ENCODE measurements at places on chromosomes 11 and 22.

GRCh38 chr22:26394777-26395176, 34.3 kb upstream of the ASPHD2 start:
- no peak for DNase-seq
- no peak overlapping the region for H3K4me3 ChIP-seq
- H3K27me3 ChIP-seq, result peaks cover 5% of the 10 kb centered on the region
- no peak overlapping the region for H3K27ac ChIP-seq
- no peaks in the 10 kb centered on the region for H3K36me3 ChIP-seq

- peaks cover 3% of the 10 kb centered on the region for H3K27me3 ChIP-seq
- peak; percentile 43 for DNase-seq
- H3K36me3 ChIP-seq, result peaks cover 39% of the 10 kb centered on the region
- peak overlapping the region; percentile 95 for H3K27ac ChIP-seq
- peaks cover 62% of the 10 kb centered on the region for H3K4me1 ChIP-seq
Measured at GRCh38 chr11:35029979-35030682, 108.8 kb upstream of the CD44 start.

DNA sequence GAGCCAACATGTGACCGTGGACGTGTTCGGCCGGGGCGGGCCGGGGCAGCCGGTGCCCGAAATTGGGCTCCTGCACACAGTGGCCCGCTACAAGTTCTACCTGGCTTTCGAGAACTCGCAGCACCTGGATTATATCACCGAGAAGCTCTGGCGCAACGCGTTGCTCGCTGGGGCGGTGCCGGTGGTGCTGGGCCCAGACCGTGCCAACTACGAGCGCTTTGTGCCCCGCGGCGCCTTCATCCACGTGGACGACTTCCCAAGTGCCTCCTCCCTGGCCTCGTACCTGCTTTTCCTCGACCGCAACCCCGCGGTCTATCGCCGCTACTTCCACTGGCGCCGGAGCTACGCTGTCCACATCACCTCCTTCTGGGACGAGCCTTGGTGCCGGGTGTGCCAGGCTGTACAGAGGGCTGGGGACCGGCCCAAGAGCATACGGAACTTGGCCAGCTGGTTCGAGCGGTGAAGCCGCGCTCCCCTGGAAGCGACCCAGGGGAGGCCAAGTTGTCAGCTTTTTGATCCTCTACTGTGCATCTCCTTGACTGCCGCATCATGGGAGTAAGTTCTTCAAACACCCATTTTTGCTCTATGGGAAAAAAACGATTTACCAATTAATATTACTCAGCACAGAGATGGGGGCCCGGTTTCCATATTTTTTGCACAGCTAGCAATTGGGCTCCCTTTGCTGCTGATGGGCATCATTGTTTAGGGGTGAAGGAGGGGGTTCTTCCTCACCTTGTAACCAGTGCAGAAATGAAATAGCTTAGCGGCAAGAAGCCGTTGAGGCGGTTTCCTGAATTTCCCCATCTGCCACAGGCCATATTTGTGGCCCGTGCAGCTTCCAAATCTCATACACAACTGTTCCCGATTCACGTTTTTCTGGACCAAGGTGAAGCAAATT, 1.8 kb downstream of the FUT4 start:
- peak overlapping the region; percentile 99 for H3K4me3 ChIP-seq
- H3K27ac ChIP-seq, result peak overlapping the region; percentile 55
- no peak for DNase-seq
- H3K4me1 ChIP-seq, result peaks cover 51% of the 10 kb centered on the region

DNA sequence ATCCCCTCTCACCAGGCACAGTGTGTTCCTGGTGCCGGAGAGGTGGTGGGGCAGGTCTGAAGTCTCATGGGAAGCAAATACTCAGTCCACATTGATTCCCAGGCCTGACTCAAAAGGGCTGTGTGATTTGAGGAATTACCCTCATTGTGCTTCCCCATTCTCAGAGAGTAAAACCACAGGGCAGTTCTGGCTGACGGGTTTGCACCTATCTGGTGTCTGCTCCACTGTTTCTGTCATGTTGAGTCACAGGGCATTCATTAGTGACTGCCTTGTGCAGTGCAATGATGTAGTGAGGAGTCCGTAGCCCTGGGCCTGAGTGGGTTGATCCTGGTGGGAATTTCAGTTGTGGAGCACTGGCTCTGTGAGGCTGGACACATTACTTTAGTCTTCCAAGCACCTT, 85.2 kb upstream of the ARHGAP20 start:
- H3K4me1 ChIP-seq, result no peaks in the 10 kb centered on the region
- H3K36me3 ChIP-seq, result no peaks in the 10 kb centered on the region
- H3K27me3 ChIP-seq, result no peaks in the 10 kb centered on the region
- H3K27ac ChIP-seq, result no peak overlapping the region
- DNase-seq, result no peak

DNA sequence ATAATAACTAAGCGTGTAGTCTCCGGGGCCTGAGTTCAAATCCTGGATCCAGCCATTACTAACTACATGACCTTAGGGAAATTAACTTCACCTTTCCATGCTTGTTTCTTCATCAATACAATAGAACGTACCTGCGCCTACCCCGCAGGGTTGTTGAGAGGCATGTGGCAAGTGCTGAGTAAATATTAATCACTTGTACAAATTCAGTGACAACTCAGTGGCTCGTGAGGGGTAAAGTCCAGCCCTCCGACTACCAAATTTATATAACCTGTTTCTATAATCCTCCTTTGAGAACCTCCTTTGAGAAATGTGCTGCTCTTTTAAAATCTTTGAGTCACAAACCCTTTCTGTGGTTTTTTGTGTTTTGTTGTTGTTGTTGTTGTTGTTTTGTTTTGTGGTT, 49.8 kb downstream of the FEZ1 start:
- H3K36me3 ChIP-seq, result no peaks in the 10 kb centered on the region
- H3K4me1 ChIP-seq, result peaks cover under 1% of the 10 kb centered on the region
- no peak overlapping the region for H3K27ac ChIP-seq
- no peak overlapping the region for H3K4me3 ChIP-seq
- H3K27me3 ChIP-seq, result peaks cover 10% of the 10 kb centered on the region
- DNase-seq, result no peak

DNA sequence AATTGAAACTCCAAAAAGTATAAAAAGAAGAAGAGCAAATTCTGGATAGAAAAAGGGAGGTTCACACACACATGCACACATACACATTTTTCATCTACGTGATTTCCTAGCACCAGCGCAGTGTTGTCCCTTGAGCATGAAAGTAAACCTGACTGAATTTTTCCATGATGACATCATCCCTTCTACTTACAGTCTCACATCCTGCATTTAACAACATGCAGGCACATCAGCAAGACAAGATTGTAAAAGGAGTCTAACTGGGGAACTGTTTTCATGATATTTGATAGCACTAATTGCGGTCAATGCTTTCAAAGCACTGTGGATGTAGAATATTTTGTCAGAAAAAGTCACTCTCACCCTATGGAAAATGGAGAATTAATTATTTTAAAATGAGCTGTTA, 36.6 kb downstream of the GAS2 start:
- H3K4me1 ChIP-seq, result no peaks in the 10 kb centered on the region
- no peak overlapping the region for H3K4me3 ChIP-seq
- DNase-seq, result no peak
- no peak overlapping the region for H3K27ac ChIP-seq

DNA sequence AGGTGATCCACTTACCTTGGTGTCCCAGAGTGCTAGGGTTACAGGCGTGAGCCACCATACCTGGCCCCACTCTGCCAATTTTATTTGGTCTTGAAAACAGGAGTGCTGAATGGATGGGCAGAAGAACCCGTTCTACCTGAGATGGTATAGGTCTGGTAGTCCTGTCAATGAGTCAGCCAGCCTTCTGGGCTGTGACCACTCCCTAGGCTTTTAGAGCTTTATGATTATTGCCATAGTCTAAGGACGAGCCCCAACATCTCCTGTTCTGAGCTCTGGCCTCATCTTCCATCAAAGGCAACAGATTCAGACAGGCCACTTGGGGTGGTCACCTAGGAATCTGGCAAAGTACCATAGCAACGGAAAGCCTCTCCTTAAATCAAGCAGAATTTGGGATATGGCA, 11.5 kb downstream of the ZDHHC5 start:
- H3K27me3 ChIP-seq, result no peaks in the 10 kb centered on the region
- peak overlapping the region; percentile 76 for H3K27ac ChIP-seq
- DNase-seq, result no peak

DNA sequence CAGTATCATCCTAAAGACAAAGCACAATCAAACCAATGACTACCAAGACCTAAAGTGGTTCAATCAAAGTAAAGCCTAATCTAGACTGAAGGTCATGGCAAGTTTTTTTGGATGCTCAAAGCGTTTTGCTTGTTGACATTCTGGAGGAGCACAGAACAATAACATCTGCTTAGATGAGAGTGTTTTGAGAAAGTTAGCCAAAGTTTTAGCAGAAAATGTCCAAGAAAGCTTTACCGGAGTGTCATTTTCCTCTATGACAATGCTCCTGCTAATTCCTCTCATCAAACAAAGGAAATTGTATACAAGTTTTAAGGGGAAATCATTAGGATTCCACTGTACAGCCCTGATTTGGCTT, 256.9 kb upstream of the FAT3 start:
- no peaks in the 10 kb centered on the region for H3K4me1 ChIP-seq
- H3K27ac ChIP-seq, result no peak overlapping the region
- DNase-seq, result no peak
- H3K4me3 ChIP-seq, result no peak overlapping the region

GRCh38 chr11:72553706-72554105, 119.4 kb upstream of the CLPB start:
- H3K27ac ChIP-seq, result no peak overlapping the region
- H3K4me1 ChIP-seq, result peaks cover 15% of the 10 kb centered on the region
- peak; percentile 58 for DNase-seq
- no peaks in the 10 kb centered on the region for H3K36me3 ChIP-seq
- H3K27me3 ChIP-seq, result peaks cover 25% of the 10 kb centered on the region

DNA sequence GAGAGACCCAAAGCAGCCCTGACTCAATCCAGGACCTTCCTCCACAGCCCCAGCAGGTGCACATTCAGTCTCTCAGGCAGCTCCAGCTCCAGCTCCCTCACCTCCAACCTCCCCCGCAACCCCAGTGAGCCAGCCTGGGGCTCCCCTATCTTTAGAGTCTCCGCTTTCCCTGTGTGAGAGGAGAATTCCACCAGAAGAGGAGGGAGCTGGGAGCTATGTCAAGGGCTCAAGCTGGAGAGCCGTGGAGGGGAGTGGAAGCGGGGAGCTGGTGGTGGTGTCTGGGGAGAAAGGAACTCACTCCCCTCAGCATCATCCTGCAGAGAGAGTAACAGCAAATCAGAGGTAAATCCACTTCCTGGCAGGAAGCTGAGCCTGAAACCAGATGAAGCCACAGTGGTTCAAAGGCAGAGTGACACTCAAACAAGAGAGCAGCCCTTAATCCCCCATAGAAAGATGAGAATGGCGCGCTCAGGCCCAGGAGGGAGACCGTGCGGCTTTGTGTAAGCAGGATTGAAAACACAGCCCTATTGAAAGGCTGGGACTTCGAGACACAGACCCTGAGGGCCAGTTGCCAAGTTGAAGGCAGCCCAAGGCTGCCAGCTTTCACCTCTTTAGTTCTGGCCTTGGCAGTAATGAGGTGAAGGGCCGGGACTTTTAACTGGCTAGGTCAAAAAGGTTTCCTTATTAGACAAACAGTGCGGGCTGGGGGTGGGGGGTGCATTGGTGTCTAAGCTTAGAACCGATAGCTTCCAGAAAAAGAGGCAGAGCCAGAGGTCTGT, 21.4 kb upstream of the CDON start:
- peak; percentile 59 for DNase-seq
- H3K36me3 ChIP-seq, result no peaks in the 10 kb centered on the region
- peaks cover 20% of the 10 kb centered on the region for H3K4me1 ChIP-seq
- no peaks in the 10 kb centered on the region for H3K27me3 ChIP-seq

DNA sequence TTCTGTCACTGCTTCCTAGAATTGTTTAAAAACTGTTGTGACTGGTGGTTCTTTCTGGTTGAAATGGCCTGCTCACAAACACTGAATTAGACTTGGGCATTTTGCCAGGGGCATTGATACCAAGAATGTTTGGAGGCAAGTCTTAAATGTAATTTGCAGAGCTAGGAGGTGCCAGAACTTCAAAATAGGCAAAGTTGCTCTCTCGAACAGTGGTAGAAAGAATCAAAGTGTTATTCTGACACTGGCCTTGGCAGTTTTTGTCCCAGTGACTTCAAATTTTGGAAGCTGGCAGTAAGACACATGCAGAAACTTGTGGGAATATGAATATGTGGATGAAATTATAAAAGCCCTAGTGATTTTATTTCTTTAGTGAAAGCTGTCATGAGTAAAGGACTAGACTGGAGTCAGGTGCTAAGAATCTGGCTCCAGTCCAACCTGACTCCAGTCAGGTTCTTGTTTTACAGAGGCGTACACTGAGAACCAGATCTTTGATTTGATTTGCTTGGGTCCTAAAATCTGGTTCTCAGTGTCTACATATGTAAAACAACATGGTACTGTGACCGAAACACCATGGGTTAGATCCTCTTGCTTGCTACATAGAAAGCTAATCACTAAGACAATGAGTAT, 20.9 kb downstream of the SVIP start:
- no peaks in the 10 kb centered on the region for H3K4me1 ChIP-seq
- no peak overlapping the region for H3K4me3 ChIP-seq
- H3K27me3 ChIP-seq, result no peaks in the 10 kb centered on the region
- no peak for DNase-seq
- no peaks in the 10 kb centered on the region for H3K36me3 ChIP-seq
- no peak overlapping the region for H3K27ac ChIP-seq

GRCh38 chr11:118633319-118633690, 25.9 kb downstream of the PHLDB1 start:
- H3K36me3 ChIP-seq, result no peaks in the 10 kb centered on the region
- no peak overlapping the region for H3K27ac ChIP-seq
- DNase-seq, result no peak
- no peaks in the 10 kb centered on the region for H3K4me1 ChIP-seq
- H3K27me3 ChIP-seq, result peaks cover 2% of the 10 kb centered on the region

- no peaks in the 10 kb centered on the region for H3K4me1 ChIP-seq
- no peak for DNase-seq
- no peaks in the 10 kb centered on the region for H3K36me3 ChIP-seq
Measured at GRCh38 chr11:126920833-126921232, 79.7 kb downstream of the KIRREL3 start.

DNA sequence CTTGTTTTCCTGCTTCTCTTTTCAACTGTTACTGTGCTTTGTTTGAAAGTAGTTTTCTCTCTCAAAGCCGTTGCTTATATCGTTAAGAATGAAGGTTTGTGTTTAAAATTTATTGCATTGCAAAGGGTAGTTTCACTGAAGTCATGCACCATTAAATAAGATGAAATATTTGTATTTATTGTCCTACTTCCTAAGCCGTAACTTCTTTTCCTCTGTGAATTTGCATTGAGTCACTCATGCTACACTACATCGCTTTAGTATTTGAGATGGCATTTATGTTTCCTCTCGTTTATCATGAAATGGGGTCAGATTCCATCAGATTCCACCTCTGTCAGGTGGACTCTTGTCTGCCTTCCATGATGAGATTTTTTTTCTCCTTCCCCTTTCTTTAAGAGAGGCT, 65.8 kb upstream of the RASSF10 start:
- H3K4me1 ChIP-seq, result no peaks in the 10 kb centered on the region
- H3K27ac ChIP-seq, result no peak overlapping the region
- no peak overlapping the region for H3K4me3 ChIP-seq
- no peak for DNase-seq
- H3K27me3 ChIP-seq, result peaks cover 17% of the 10 kb centered on the region
- no peaks in the 10 kb centered on the region for H3K36me3 ChIP-seq

DNA sequence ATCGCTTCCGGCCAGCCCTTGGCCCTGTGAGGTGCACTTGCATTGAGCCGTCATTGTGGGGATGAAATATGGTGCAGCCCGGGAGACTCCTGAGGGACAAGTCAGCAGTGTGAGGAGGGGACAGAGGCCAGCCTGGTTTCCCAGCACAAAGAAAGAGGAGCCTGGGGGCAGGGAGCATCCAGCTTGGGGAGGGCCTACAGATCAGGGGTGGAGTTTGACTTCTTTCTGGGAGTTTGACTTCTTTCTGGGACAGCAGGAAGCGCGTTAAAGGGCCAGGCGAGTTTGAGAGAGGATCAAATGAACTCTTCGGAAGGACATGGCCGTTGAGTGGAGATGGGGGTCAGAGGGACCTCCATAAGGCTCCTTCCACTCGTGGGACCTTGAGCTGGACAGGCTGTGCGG, 91.9 kb downstream of the LRRC32 start:
- no peak overlapping the region for H3K27ac ChIP-seq
- DNase-seq, result no peak
- no peak overlapping the region for H3K4me3 ChIP-seq
- no peaks in the 10 kb centered on the region for H3K36me3 ChIP-seq

Data from activated CD4-positive, alpha-beta memory T cell treated with anti-CD3 and anti-CD28 coated beads, Interleukin-2, amount 10 ng/mL, durations not matched to agents 7 days and 5 days (primary cell).